Memory B cell (primary cell): ENCODE measurements at places on chromosomes 2 and 18.

GRCh38 chr18:55510809-55511208 is 77.2 kb downstream of the TCF4 start:
- DNase-seq: no peak

DNA sequence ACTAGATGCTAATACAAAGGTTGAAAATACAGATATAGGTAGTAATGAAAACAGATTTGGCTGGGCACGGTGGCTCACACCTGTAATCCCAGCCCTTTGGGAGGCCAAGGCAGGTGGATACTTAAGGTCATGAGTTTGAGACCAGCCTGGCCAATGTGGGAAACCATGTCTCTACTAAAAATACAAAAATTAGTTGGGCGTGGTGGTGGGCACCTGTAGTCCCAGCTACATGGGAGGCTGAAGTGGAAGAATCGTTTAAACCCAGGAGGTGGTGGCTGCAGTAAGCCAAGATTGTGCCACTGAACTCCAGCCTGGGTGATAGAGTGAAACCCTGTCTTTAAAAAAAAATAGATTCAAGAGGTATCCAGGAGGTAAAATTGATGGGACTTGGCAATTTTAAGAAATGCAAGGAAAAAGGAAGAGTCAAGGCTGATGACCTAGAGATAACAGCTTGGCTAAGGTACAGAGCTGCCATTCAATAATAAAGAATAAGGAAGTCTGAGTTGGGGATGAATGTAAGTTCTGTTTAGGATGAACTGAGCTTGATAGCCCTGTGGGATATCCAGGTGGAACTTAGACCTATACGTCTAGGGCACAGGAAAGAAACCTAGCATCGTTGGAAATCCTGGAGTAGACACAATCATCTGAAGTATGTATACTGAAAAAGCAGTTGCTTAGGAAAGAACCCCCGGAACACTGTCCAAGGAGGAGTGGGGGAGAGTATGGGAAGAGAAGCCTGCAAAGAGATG is 9.1 kb downstream of the MAT2A start:
- DNase-seq: no peak

DNA sequence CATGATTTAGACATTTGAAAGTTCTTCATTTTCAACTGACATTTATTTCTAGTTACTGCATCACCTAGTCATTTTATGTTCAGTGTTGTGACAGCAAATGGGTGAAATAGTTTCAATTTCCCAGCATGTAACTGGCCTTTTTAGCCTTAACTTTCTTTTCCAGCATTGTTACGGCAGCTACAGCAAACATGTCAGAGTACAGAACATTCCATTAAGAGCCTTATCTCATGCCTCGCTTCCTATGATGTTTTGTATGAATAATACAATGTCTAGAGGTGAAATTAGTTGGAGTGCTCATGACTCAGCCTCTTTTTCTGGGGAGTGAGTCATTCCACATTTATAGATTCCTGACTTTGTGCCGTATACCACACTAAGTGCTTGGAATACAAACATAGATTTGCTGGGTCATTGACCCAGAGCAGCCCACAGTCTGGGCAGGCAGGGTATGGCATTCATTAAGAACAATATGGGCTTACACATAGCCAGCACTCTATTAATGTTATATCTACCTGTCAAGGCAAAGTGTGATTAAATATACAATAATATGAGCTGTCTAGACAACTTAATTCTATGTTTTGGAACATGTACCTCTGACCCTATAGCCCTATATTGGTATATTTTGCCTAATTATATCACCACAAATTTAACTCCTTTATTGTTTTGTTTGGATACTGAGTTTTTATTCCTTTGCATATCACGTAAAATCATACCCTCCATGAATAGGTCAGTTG is 72.2 kb downstream of the MAP2 start:
- DNase-seq: no peak

- no peak for DNase-seq
Measured at GRCh38 chr2:55869637-55870325, 53.8 kb downstream of the EFEMP1 start.

GRCh38 chr2:213991453-213992108 is 419.3 kb upstream of the VWC2L start:
- no peak for DNase-seq

DNA sequence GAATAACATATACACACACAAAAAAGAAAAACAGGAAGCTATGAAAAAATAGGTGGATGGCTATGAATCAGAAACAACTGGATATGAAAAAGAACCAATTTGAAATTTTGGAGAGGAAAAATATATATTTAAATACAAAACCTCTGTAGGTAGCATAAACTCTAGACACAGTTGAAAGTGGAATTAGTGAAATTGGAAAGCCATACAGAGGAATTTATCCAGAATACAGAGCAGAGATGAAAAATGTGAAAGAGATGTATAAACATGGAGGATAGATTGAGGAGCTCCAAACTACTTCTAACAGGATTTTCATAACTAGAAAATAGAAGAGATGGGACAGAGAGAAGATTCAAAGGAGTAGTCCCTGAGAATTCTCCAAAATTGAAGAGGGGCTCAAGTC is 168.8 kb downstream of the SEPTIN10 start:
- DNase-seq: no peak

DNA sequence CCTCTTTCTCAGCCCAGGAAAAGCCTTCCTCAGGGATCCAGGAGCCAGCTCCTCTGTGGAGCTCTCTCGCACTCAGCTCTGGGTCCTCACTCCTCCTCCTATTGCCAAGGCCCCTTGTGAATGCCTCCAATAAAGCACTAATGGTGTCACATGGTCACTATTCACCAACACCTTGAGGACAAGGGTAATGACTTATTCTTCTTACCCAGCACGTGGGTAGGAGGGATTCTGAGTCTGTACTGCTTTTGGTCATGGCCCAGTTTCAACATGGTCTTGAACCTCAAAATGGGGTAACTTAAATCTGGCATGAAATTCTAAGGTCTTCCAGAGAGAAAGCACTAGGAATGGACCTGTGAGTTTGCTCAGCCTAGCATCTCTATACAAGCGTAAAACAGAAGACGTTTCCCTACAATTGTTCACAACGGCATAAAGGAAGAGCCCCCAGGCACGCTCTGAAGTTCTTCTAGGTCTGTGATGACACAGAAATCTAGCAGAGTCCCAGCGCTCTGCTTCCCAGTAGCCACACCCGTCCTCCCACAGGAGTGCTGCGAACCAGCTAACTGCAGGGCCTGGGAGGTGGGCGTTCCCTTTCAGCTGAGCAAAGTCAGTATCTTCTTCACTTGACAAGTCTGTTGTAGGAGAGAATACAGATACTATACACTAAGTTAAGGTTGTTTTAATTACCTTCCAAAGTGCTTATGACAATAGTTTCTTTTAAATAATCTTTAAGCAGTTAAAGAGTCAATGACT is 14.6 kb upstream of the KIDINS220 start:
- no peak for DNase-seq

DNA sequence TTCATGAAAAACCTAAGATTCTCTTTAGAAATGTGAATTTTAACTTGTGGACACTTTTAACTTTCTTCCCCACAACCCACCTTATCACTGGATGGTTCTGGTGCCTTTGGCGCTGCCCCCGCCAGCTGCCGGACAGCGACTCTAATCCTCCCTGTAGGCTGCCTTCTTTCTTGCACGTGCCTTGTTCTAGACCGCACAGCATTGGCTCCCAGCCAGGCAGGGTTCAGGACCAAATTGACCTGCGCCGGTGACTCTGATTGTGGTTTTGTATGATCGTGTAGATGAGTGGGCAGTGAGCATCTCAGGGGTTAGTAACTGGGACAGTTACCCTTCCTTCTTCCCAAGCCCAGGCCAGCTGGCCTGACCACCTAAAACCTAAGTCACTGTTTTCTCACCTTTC is 106.8 kb downstream of the ASAP2 start:
- no peak for DNase-seq

DNA sequence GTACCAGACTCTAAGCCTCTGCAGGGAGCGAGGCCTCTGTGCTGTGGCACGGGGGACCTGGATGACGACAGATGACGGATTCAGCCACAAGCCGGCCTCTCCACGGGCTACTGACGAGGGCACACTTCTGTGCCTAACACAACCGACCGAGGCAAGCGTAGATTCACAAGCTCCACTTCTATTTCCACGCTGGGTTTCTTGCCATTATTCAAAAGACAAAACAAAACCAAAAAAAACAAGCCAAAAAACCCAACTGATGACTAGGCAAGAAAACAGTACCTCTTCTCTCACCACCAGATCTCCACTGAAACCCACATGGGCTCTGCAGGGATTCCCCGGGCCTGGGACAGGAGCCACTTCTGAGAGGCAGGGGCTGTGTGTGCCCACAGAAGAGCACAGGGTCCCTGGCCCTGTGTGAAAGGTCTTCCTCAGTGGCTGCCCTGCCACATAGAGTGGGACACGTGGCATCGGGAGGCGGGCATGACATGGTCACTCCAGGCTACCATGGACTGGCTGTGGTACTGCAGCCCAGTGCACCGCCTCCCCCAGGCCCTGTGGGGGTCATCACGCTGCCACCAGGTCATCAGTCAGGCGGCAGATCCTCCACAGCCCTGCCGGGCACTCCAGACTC is 254.7 kb downstream of the HDAC4 start:
- no peak for DNase-seq

GRCh38 chr2:34961822-34962221 is 1362.7 kb upstream of the FAM98A start:
- DNase-seq: no peak
